ENCODE measurements at places on chromosomes 1 and 21. TPM values are rescaled to one million over a fixed set of nuclear protein-coding genes. Genes with fewer than 3 reads are reported as not detected.
A peak's percentile ranks its signal among the peaks of the same experiment; 100 is the strongest.

The LGR6 gene
- total RNA-seq = 0.23 TPM

DNA sequence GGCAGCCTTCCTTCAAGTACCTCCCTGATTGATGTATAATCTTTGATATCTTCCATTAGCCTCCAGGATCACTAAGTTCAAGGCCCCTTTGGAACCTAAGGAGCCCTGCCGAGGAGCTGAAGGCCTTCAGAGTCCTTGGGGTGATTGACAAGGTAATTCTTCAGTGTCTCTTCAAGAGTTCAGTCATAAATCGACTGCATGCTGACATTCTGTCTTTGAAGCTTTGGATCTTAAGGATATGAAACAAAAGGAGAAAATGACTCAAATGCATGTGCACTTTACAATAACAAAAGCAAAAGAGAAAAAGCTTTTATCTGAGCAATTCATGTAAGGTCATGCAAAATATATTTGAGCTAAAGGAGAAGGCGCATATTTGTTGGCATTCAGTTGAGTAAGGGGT is 125.3 kb downstream of the RPS6KC1 start:
- no peaks in the 10 kb centered on the region for H3K36me3 ChIP-seq
- H3K4me1 ChIP-seq = no peaks in the 10 kb centered on the region
- no peak overlapping the region for H3K4me3 ChIP-seq

DNA sequence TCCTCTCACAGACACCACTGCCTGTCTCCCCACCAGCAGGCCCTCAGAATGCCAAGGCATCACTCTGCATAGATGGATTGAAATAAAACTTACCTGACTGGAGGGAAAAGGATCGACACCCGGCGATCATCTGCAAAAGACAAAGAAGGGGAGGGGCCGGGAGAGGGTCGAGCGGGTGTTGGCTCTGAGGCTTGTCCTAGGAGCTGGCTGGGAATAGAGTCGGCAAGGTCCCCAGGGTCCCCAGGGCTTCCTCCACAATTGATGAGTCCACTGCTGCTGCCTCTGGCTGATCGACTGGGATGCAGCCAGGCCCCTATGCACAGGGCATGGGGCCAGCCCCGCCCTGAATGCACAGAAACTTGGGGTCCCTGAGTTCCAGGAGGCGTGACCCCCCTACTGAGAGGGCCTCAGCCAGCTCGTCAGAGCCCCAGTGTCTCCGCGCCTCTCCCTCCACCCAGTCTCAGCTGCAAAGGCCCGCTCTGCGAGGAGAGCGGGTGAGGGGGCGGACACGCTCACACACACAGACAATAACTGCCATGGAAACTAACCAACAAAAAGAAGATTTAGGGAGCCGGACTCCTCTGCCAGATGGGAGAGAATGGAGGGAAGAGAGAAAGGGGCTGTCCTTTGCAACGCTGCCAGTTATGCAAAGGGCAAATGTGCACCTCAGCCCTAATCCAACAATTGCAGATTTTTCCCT is at the start of gene KLHDC8A:
Gene KLHDC8A (minus strand): TSS at position 483 of the 700 bp plus-strand sequence. CDS start 13,318 bp downstream, outside the sequence.
- H3K36me3 ChIP-seq = no peaks in the 10 kb centered on the region
- no peak within 1 kb of the TSS for H3K4me3 ChIP-seq
- no peak for DNase-seq
- peaks cover 7% of the 10 kb centered on the region for H3K4me1 ChIP-seq
- H3K27ac ChIP-seq = no peak within 1 kb of the TSS
- peaks cover 2% of the 10 kb centered on the region for H3K27me3 ChIP-seq

GRCh38 chr1:2049718-2050431 is at the start of gene PRKCZ:
PRKCZ (plus strand) TSS chr1:2050411; CDS start chr1:2050631, 220 bp downstream.
- DNase-seq = peak; percentile 84
- no peaks in the 10 kb centered on the region for H3K36me3 ChIP-seq
- no peak within 1 kb of the TSS for H3K27ac ChIP-seq
- H3K4me1 ChIP-seq = peaks cover 7% of the 10 kb centered on the region

The SPSB1 gene
- total RNA-seq = 8.1 TPM

The TRNP1 gene
- 4.2 TPM for total RNA-seq

The PTPN14 gene
- total RNA-seq = 46.3 TPM

The PSRC1 gene
- 9.7 TPM for total RNA-seq

DNA sequence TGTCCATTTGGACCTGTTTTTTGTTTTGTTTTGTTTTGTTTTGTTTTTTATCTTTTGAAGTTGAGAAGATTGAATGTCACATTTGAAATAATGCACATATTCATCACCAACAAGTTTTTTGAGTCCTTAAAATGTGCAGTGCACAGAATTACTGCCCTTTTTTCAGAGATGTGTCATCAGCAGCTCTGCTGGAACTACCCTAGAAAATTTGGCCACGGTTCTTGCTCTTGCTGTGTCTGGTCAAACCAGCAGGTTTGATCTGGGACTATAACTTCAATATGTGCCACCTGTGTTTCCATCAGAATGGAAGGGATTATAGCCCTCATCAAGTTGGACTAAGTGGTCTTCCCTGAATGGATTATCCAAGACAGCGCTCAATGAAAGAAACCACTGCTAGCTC is 24.1 kb upstream of the CNN3 start:
- no peak overlapping the region for H3K4me3 ChIP-seq
- H3K27me3 ChIP-seq = peaks cover 4% of the 10 kb centered on the region
- DNase-seq = no peak
- no peak overlapping the region for H3K27ac ChIP-seq
- peaks cover 32% of the 10 kb centered on the region for H3K4me1 ChIP-seq
- H3K36me3 ChIP-seq = no peaks in the 10 kb centered on the region

- peaks cover 2% of the 10 kb centered on the region for H3K27me3 ChIP-seq
- no peak overlapping the region for H3K4me3 ChIP-seq
- peaks cover 10% of the 10 kb centered on the region for H3K4me1 ChIP-seq
Observed at GRCh38 chr1:178934546-178934945, 63.7 kb upstream of the ANGPTL1 start.

DNA sequence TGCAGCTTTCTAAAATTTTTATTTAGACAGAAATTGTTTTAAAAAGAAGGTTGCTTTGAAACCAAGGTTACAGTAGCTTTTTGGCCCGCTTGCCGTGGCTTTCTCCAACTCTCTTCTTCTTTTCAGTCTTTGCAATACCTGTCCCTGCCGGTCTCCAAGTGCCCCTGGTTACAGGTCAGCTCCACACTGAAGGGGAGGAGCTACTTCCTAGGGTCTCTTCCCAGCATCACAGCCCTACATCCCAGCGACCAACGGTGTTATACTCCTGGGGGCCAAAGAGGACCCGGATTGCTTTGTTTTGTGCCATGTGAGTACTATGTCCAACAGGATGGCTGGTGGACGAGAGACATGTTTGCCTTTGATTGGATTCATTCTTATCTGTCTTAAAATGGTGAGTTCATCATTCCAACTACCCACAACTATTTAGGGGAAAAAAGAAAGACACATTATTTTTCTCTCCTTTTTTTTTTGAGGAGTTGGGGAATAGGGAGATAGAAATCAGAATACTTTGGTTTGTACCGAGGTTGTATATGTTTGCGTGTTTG is at the start of gene FNDC7:
Gene FNDC7 (plus strand): TSS at position 303 of the 545 bp plus-strand sequence. CDS start 26 bp downstream, at position 329.
- no peak within 1 kb of the TSS for H3K27ac ChIP-seq
- no peak within 1 kb of the TSS for H3K4me3 ChIP-seq
- H3K36me3 ChIP-seq = no peaks in the 10 kb centered on the region

- no peaks in the 10 kb centered on the region for H3K4me1 ChIP-seq
- no peak overlapping the region for H3K27ac ChIP-seq
- H3K4me3 ChIP-seq = no peak overlapping the region
Observed at GRCh38 chr1:196144588-196144987, 463.7 kb downstream of the KCNT2 start.

- H3K27ac ChIP-seq = no peak overlapping the region
- peaks cover 7% of the 10 kb centered on the region for H3K4me1 ChIP-seq
- H3K36me3 ChIP-seq = peaks cover 19% of the 10 kb centered on the region
- no peak overlapping the region for H3K4me3 ChIP-seq
Observed at GRCh38 chr1:27879374-27880082, 7.2 kb downstream of the THEMIS2 start.

GRCh38 chr1:5659606-5660005 is 332.6 kb downstream of the NPHP4 start:
- no peaks in the 10 kb centered on the region for H3K36me3 ChIP-seq
- peaks cover 6% of the 10 kb centered on the region for H3K27me3 ChIP-seq
- DNase-seq = no peak
- H3K4me3 ChIP-seq = no peak overlapping the region
- H3K27ac ChIP-seq = no peak overlapping the region
- H3K4me1 ChIP-seq = no peaks in the 10 kb centered on the region

- no peaks in the 10 kb centered on the region for H3K36me3 ChIP-seq
- no peak for DNase-seq
- no peaks in the 10 kb centered on the region for H3K4me1 ChIP-seq
- H3K4me3 ChIP-seq = no peak overlapping the region
Observed at GRCh38 chr1:58211869-58212268, 334.7 kb downstream of the OMA1 start.

GRCh38 chr1:202229376-202229775 is 35.8 kb downstream of the LGR6 start:
- H3K36me3 ChIP-seq = no peaks in the 10 kb centered on the region
- no peak overlapping the region for H3K27ac ChIP-seq
- no peak for DNase-seq
- peaks cover 7% of the 10 kb centered on the region for H3K27me3 ChIP-seq
- no peaks in the 10 kb centered on the region for H3K4me1 ChIP-seq

GRCh38 chr1:181043025-181043888 is 9.5 kb downstream of the MR1 start:
- H3K27me3 ChIP-seq = peaks cover 1% of the 10 kb centered on the region
- no peak overlapping the region for H3K4me3 ChIP-seq
- H3K36me3 ChIP-seq = peaks cover 5% of the 10 kb centered on the region
- H3K27ac ChIP-seq = no peak overlapping the region
- peaks cover 3% of the 10 kb centered on the region for H3K4me1 ChIP-seq

The DIRAS3 gene
- total RNA-seq = 0.49 TPM

The GBP6 gene
- total RNA-seq = 0.26 TPM

DNA sequence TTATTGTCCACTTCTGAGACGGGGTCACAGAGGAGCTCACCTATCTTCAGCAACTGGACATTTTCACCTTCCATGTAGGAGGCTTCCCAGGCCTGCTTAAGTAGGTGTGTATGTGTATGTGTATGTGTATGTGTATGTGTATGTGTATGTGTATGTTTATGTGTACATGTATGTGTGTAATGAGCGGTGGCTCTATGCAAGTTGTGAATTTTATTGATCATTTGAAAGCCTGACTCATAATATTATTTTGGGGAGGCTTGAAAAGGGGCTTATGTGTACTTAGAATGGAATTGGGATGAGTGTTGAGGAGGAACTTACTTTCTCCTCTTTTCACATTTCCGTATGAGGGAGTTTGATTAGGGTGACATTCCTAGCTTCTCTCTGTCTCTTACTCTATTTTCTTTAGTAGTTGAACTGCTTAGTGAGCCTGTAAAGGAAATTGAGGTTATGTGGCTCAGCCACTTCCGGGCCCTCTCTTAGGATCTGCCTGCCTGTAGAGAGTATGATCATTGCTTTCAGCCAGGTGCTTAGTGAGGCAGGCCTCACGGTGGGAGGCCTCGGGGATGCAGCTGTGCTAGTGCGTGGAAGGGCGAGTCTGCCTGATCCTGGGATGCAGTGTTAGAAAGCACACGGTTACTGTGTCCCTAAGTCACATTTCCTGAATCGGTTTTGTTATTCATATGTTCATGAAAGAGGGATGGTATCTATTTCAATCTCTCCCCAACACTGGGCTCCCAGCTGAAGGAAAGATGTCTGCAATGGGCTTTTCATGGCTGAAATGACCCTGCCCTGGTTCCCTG is 61.0 kb downstream of the IER5 start:
- no peaks in the 10 kb centered on the region for H3K36me3 ChIP-seq
- H3K27ac ChIP-seq = no peak overlapping the region
- peaks cover 2% of the 10 kb centered on the region for H3K27me3 ChIP-seq
- peaks cover 12% of the 10 kb centered on the region for H3K4me1 ChIP-seq
- no peak overlapping the region for H3K4me3 ChIP-seq
- no peak for DNase-seq

DNA sequence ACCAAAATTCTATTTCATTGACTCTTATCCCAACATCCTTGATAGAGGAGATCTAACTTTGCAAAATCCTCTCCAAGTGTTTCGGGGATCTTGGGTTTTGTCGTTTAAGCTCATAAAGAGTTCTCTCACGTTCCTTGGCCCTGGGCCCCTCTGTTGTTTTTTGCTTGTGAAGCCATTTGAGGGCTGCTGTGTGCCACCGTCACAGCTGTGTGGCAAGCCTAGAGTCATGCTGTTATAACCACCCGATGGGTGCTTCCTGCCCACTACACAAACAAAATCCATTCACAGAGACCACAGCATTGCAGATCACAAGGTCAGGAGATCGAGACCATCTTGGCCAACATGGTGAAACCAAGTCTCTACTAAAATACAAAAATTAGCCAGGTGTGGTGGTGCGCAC is 154.1 kb downstream of the ADSS2 start:
- no peaks in the 10 kb centered on the region for H3K36me3 ChIP-seq
- peaks cover 1% of the 10 kb centered on the region for H3K27me3 ChIP-seq
- DNase-seq = no peak
- H3K4me1 ChIP-seq = peaks cover 24% of the 10 kb centered on the region
- no peak overlapping the region for H3K4me3 ChIP-seq

GRCh38 chr1:51295926-51296325 is 34.4 kb downstream of the TTC39A start:
- H3K27me3 ChIP-seq = peaks cover 8% of the 10 kb centered on the region
- peaks cover 5% of the 10 kb centered on the region for H3K36me3 ChIP-seq
- H3K4me1 ChIP-seq = peaks cover 23% of the 10 kb centered on the region
- DNase-seq = no peak

DNA sequence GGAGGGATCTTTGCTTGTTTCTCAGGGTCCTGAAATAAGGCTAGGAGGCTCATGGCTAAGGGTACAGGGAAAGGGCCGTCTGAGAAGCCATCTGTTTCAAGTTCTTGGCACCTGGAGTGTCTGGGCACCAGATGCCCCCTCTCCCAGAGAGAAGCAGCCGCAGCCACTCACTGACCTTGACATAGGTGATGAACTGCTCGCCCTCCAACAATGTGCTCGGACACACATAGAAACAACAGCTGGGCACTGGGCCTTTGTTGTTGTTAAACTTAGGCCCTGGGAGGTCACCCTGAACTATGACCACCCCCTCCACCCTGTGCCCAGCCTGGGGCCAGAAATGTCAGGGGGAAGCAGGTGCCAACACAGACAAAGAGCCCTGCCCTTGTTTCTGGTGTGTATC is 9.2 kb upstream of the TNNI1 start:
- H3K27me3 ChIP-seq = peaks cover 11% of the 10 kb centered on the region
- no peak overlapping the region for H3K4me3 ChIP-seq
- DNase-seq = no peak
- H3K27ac ChIP-seq = no peak overlapping the region

DNA sequence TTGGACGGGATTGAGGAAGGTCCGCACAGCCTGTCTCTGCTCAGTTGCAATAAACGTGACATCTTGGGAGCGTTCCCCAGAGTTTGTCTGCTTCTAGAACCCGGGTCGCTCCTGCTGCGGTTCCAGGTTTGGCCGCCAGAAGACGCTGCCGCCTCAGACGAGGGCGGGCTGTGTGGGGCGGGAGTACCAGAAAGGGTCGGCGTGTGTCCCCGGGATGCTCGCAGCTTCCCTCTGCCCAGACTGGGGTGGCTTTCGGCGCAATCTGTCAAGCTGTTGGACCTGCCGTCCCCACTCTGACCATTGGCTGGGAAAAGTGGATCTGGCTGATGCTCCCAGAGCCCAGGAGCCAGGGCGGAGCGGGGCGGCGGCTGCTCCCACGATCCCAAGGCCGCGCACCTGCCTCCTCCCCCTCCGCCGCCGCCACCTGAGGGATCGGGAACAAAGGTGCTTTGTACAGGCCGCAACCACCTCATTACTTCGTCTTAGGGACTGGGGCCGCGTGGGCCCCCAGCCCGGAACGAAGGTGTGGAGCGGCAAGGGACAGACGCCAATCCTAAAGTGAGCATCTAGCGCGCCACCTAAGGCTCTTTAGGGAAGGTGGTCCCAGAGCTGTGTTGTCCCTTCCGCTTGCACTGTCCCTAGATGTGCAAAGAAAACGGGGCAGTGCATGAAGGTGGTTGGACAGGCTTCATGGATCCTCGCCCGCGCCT is 683 bp upstream of the EFNA4 start:
- H3K27ac ChIP-seq = no peak overlapping the region
- H3K4me1 ChIP-seq = peaks cover 14% of the 10 kb centered on the region
- peaks cover 27% of the 10 kb centered on the region for H3K36me3 ChIP-seq
- H3K4me3 ChIP-seq = peak overlapping the region; percentile 87
- peak; percentile 85 for DNase-seq
- H3K27me3 ChIP-seq = peaks cover 18% of the 10 kb centered on the region

The TMPRSS15 gene
- not detected for total RNA-seq
